CD4-positive, alpha-beta T cell treated with Interleukin-2 at 100 ng/mL for 4 hours (primary cell): ENCODE measurements at places on chromosomes 16 and 17.

DNA sequence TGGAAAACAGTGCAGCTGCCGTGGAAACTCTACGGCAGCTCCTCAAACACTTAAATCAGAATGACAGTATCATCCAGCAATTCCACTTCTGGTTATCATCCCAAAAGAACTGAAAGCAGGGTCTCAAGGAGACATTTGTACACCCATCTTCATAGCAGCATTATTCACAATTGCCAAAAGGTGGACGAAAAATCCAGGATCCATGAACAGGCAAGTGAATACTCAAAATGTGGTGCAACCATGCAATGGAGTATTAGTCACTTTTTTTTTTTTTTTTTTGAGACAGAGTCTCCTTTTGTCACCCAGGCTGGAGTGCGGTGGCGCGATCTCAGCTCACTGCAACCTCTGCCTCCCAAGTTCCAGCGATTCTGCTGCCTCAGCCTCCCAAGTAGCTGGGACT is 10.6 kb upstream of the AATK start:
- DNase-seq: no peak

GRCh38 chr17:7775051-7775450 is 57.5 kb downstream of the DNAH2 start:
- no peak for DNase-seq

DNA sequence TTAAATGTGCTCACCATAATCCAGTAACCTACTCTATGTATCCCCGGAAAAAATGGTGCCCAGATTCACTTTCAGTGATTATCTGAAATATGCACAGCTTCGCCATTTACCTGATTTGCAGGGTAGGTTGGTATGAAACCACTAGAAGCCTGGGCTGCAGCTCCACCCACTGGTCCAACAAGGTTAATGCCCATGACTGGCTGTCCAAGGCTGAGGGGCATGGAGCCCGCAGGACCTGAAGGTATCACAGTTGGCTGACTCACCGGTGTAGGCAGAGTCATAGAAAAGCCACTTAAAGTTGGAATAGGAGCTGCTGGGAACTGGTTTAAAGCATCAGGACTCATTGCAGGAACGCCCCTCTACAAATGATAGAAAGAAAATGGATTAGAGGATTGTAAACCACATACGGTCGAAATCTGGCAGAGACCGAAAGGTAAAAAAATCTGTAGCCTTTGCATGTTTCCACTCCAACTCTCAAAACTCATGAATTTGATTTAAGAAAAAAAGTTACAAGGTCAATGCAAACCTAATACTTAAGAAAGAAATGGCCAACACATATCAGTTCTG is 38.6 kb downstream of the SYNRG start:
- DNase-seq: peak; percentile 16

DNA sequence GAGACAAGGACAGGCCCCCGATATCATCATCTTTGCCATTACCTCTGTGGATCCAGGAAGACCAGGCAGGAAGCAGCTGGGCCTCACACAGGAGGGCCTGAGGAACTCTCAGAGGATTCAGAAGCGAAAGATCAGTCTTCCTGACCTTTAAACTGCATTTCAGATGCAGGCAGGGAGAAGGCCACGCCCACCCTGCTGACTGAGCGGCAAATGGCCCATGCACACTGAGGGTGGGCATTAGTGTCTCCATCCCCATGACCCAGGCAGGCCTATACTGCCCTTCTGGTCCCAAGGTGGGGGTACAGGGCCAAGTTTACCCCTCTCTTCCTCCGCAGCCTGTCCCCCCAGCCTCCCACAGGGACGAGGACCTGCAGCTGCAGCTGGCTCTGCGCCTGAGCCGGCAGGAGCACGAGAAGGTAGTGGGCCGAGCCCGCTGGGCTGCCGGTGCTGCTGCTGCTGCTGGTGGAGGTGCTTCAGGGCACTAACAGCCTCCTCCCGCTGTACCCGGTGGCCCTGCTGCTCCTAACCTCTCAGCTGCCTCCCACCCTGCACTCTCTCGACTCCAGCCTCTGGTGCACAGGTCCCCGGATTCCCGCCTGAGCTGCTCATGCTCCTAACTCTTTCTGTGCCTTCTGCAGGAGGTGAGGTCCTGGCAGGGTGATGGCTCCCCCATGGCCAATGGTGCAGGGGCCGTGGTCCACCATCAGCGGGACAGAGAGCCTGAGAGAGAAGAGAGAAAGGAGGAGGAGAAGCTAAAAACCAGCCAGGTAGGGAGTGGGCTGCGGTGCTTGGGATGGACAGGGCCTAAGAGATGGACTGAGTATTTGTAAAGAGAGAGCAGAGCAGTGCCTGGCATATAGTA is 6.2 kb downstream of the EPN3 start:
- no peak for DNase-seq

DNA sequence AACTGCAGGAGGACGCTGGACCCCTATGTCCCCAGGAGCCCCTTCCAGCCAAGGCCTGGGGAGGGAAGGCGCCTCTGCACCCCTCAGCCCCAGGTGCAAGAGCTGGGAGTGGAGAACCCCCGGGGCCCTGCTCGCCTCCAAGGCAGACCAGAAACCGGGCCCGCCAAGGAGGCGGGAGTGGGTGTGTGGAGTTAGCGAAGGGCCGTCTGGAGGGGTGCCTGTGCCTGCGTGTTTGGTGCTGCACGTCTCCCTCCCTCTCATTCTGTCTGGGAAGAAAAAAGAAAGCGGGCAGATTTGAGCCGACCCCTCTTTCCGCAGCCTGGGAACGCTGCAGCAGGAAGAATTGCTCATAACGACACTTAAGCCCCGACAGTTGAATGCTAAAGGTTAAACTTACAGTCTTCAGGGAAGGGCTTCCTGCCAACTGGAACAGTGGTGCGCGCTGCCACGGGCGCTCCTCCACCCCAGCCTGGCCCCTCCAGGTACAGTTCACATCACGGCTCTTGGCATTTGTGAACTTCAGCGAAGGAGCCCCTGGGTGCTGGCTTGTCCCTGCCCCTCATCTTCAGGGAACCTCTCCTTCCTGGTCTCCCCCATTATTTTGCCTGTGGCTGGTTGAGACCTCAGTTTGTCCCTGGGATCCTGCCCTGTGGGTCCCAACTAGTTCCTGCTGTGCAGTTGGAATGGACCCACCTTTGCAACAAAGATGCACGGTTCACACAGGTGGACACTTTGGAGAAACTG is 19.2 kb upstream of the ZFHX3 start:
- DNase-seq: no peak
